HS-27A (cell line): ENCODE measurements at places on chromosomes 3 and 15.

DNA sequence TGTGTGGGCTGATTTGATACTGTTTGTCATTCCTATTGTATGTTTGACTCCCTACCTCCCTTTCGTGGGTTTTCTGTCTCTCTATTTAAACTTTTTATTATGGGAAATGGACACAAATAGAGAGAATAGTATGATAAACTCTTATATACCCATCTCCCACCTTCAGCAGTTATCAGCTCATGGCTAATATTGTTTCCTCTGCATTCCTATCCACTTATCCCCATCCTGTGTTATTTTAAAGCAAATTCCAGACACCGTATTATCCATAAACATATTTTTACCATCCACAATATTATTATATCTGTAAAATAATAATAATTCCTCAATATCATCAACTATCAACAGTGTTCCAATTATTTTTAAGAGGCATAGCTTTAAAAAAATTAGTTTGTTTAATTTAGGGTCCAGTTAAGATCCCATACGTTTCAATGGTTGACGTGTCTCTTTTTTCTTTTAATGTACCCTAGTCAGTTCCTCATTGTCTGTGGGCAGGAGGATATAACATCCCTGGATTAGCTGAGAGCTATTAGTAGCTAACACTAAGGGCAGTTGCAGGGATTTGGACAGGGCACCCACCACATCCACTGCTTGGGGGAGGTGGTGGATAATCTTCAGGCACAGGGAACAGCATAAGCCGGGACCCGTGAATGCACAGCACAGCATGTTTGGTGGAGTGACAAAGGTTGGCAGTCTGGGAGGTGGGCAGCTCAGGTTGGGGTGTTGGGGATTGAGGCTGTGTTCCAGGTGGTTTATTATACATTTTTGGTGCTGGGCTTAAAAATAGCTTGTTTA lies 23.5 kb downstream of the PLCL2 start:
- no peak for DNase-seq

- DNase-seq = peak; percentile 67
Observed at GRCh38 chr15:35725353-35725752, 179.4 kb upstream of the DPH6 start.

- DNase-seq = no peak
Observed at GRCh38 chr3:123290962-123291361, 89.2 kb downstream of the SEC22A start.

GRCh38 chr3:121096953-121097352 lies 188.9 kb downstream of the STXBP5L start:
- DNase-seq = no peak

- DNase-seq = no peak
Observed at GRCh38 chr3:12194669-12195161, 36.0 kb upstream of the TIMP4 start.

- no peak for DNase-seq
Observed at GRCh38 chr3:126807795-126808194, 103.8 kb downstream of the CHCHD6 start.

GRCh38 chr15:80445300-80446041 lies 41.3 kb downstream of the ARNT2 start:
- no peak for DNase-seq

GRCh38 chr3:160478338-160478737 lies 28.8 kb upstream of the TRIM59 start:
- no peak for DNase-seq

DNA sequence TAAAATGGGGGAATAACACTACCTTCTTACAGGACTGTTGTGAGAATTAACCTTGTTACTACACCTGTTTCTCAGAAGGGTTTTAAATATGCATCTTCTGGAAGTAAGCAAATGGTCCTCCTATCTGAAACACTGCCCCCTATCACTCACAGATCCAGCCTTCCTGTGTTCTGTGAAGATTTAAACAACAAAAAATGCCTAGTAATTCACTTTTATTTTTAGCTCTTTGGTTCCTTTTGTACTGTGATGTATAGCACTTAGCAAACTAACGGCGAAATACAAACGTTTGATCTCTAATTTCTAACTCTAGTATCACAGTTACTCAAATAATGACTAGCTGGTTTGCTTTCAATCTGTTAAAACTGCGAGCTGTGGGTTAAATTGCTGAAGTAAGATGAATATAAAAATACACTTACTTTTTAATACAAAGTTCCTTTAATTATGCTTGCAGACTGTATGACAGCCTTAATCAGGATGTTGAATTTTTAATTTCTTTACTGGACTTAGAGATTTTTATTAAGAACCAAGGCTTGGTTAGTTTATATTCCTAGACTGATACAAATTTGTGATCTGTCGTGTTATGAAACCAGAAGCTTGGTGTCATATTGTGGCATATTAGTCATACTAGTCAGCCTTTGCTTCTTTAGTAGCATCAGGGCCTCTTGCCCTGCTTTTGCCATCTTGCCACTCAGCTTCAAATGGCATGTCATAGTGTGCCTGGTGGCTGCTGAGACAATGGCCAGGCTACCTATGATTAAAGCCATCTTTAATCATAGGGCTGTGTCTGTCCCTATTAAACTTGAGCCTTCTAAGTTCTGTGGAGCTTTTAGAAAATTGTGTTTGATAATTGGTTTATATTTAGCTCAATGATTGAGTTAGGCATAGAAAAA lies 9.2 kb downstream of the EIF3J start:
- no peak for DNase-seq

- DNase-seq = no peak
Observed at GRCh38 chr3:47536967-47537366, 23.5 kb upstream of the ELP6 start.

DNA sequence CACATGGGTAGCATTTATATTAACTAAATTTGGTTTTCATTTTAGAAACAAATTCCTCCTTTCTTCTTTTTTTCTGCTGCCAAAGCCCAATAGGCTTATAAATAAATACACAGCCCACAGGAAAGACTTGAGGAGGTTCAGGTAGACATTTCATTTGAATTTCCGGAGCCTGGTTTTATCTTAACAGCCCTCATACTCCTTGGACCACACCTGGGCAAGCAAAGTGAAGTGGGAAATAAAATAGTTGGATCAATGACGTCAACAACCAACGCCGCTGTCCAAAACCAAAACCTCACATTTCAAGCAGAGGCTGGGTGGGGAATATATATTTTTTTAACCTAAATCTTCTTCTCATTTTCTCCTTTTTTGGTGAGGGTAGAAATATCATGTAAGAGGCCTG lies 53.2 kb downstream of the RFTN1 start:
- no peak for DNase-seq
